Activated CD8-positive, alpha-beta memory T cell treated with anti-CD3 and anti-CD28 coated beads for 1 hour (primary cell): ENCODE measurements at places on chromosomes 7 and 10.

GRCh38 chr10:60566096-60566495 lies 176.4 kb upstream of the ANK3 start:
- DNase-seq, result no peak

DNA sequence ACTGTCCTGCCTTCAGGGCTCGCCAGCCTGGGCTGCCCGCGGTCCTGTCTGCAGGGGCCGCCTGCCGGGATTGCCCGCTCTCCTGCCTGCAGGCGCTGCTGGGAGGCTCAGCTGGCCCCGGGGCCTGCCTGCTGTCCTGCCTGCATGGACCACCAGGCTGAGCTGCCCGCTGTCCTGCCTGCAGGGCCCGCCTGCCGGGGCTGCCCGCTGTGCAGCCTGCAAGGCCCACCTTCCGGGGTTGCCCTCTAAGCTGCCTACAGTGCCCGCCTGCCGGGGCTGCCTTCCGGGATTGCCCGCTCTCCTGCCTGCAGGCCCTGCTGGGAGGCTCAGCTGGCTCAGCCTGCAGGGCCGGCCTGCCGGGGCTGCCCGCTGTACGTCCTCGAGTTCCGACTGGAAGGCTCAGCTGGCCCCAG lies 164.4 kb downstream of the GLRX3 start:
- DNase-seq, result no peak

DNA sequence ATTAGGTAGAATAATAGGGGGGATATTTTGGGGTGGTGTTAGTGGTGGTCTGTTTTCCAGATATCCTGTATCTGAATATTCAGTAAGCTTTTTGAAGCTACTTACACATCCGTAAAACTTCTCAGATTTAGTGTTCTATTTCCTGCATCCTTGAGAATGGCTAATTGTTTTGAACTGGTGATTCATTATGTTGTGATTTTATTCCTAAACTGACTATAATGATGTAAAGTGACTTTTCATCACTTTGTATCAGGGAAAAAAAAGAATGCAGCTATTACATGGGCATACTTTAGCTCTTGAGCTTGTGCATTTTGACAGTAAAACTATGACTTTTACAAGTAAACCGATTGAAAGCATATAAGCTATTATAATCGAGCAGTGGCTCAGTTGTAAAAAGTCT lies 18.2 kb downstream of the WAC start:
- DNase-seq, result no peak

- DNase-seq, result no peak
Observed at GRCh38 chr7:81525841-81526240, 244.0 kb downstream of the HGF start.

GRCh38 chr7:34083440-34083839 lies 178.1 kb downstream of the BMPER start:
- DNase-seq, result no peak

- no peak for DNase-seq
Observed at GRCh38 chr10:75462865-75463264, 31.4 kb downstream of the LRMDA start.

GRCh38 chr7:7641129-7641663 lies 644 bp downstream of the UMAD1 start:
- no peak for DNase-seq

DNA sequence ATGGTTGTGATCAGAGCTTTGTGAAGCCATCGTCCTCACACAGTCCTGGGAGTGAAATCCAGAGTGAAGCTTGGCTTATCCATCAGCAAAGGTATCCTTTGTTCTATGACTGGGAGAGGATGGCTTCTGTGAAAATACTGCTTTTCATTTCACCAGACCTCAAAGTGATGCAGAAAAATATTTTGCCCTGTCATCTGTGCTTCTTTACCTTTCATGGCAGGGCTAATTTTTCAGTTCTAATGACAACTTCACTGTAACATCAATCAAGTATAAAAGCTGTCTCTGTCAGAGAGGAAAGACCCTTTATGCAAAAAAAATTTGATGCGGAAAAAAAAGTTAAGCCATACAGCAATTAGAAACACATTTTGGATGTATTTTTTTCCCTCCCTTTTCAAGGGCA lies 468.1 kb upstream of the ADARB2 start:
- DNase-seq, result no peak

DNA sequence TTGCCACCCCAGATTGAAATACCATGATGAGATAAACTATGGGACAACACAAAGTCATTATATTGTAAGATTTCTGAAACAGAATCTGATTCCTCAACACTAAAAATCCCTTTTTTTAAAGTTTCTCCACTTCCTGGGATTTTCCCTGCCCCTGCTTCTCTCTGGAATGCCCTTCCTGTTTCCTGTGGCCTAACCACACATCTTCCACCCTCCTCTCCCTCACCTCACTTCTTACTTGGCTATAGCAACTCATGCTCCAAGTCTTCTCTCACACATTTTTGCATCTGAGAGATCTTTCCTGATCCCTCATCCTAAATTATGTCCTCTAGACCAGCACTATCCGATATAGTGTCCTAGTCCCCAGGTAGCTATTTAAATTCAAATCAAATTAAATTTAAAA lies 4.1 kb upstream of the RELN start:
- DNase-seq, result no peak

DNA sequence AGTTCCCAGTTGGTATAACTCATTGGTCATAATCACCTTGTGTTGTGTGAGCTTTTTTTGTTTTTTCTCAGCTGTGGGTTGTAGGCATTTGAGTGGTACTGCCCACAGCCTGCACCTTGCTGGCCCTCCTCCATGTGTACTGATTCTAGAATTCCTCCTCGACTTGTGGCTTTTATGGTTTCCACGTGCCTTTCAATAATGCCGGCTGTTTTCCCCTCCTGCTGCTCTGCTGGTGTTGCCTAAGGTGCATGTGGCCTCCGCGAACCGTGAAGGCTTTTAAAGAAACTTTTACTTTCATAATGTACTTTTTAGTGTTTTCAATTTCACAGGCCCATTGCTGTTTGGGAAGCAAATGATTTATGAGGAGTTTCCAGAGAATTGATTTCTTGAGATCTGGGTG lies 518.0 kb downstream of the REEP3 start:
- DNase-seq, result no peak

DNA sequence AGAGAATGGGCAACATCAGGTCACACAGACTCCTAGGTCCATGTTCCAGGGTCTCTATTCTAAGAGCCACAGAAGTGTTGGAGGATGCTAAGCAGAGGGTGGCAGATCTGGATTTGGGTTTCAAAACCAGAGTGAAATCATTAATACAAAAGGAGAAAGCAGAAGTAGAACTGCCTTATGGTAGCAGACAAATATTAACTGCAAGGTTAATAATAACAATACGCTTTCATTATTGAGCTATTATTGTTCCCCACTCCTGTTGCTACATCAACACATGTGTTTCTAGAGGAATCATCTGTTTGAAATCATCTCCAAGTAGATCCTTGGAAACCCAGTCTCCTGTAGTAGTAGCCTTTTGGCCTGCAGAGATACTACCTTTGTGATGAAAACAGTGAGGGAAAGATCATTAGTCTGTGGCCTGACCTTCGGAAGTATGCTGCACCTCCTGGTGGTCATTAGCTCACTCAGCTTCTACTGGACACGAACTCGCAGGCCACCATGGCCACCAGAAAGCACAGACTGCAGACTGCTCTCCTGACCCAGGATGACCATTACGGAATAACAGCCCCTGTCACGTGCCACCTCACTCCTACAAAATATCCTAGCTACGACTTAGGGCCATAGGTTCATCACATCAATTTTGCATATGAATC lies 84.6 kb downstream of the XPNPEP1 start:
- no peak for DNase-seq

DNA sequence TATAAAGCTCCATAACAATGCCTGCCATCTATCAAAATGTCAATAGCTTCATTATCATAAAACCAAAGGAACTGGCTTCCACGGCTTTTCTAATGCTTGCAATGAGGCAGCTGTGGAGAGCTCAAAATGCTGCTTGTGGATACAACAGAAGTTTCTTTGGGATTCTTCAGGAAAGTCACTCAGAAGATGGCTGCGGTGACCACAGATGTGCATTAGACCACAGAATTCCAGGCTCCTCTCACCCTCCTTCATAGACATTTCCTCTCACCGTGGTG lies 77.2 kb downstream of the CDCA7L start:
- no peak for DNase-seq

GRCh38 chr7:48759431-48760080 lies 164.8 kb upstream of the CDC14C start:
- no peak for DNase-seq

DNA sequence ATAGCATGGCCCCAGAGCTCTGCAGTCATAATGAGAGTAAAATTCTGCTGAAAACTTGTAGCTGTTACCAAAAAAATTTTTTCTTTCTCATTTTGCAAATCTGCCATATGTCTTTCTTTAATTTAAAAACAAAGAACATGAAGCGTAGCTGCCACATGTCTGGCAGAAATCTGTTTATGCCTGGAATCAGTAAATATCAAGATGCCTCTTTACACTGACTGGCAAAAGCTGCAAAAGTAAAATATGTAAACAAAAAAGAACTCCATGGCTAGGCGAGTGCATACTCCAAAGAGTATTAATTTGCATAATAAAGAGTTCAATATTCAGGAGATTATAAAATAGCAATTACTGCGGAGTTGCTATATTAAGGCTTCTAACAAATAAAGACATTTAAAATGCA lies 130.9 kb upstream of the SP8 start:
- no peak for DNase-seq

DNA sequence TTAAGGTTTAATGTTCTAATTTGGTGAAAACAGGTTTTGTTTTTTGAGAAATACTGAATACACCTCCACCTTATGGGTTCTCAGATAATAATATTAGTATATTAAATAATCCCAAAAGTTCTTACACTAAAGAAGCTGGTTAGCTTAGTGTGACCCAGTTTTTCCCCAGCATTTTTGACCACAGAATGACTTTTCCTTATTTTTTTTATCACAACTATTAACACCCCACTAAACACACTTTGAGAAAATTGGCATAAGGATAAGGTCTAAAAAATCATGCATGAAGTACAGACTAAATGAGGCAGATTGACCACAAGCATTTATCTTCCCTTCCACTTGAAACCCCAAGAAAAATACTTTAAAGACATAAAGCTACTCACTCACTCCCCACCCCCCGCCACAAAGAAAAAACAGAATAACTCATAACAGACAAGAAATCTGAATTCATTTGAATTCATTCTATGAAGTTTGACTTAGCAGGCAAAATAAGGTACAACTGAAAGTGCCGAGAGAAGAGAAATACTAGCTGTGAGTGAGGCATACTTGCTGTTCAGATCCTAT lies 49.7 kb upstream of the WNT16 start:
- no peak for DNase-seq

DNA sequence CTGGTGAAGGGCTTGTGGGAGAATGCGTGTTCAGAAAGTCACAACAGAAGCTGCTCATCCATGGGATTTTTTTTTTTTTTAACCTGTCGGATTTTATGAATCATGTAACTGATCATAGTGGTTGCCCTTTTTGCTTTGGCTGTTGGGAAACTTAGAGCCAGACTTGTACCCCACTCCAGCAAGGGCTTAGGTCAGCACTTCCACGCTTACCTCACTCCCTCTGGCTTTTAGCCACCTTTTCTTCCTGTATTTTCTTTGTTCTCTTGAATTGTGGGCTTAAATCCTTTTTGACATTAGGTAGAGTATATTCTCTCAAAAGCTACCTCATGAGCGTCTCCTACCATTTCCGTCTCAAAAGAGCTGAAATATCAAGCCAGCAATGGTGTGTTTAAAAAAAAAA lies 113.6 kb upstream of the BTBD16 start:
- no peak for DNase-seq

- no peak for DNase-seq
Observed at GRCh38 chr10:101225846-101226421, 3.3 kb downstream of the LBX1 start.

DNA sequence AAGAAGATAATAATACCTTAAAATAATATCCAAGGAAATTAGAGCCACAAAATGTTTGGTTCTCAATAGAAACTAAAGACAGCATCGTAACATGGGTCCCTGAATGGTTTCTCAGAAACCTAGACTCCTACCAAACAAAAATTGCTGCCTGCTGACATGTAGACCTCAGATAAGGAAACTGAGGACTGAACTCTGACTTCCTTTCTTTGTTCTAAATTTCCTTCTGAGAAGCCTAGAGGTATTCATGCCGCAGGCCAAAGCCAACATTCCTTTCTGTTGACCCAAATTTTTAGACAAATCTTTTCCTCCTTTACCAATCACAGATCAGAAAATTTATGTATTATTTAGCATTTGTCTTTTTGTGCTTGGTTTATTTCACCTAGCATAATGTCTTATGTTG lies 816.7 kb upstream of the PHF14 start:
- DNase-seq, result no peak

DNA sequence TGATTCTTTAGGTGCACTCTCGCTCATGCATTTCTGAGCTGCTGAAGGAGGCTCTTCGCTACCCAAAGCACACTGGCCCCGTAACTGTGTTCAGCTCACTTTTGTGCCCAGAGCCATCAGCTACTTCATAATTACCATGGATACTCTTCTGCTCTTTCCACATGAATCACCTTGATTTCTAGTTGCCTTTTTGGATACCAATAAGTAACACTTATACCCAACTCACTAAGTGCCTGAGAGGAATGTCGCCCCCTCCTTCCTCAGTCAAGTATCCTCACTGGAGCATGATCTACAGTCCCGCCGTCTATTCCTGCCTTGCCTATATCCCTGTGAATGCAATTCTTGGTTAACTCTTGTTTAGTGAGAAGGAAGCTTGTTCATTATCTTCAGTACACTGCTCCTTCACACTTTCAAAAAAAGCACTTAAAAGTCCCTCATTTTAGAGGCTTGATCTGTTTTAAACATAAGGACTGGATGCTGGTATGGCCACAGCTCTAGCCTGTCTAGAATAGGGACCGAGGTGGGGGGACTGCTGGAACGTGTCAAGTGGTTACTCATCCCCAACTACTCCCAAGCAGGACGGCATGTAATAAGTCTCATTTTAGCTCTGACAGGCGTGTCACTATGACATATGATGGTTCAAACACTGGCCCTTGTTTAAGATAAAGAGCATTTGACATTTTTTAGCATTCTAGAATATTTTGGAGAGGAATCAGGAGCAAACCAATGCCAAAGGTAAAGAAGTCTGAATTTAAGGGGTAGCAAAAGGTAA lies 23.7 kb downstream of the SVIL start:
- DNase-seq, result no peak

- no peak for DNase-seq
Observed at GRCh38 chr10:98953251-98953650, 282.4 kb downstream of the HPSE2 start.
